ENCODE measurements at places on chromosomes 6 and 20. TPM values are rescaled to one million over a fixed set of nuclear protein-coding genes. Genes with fewer than 3 reads are reported as not detected.

DNA sequence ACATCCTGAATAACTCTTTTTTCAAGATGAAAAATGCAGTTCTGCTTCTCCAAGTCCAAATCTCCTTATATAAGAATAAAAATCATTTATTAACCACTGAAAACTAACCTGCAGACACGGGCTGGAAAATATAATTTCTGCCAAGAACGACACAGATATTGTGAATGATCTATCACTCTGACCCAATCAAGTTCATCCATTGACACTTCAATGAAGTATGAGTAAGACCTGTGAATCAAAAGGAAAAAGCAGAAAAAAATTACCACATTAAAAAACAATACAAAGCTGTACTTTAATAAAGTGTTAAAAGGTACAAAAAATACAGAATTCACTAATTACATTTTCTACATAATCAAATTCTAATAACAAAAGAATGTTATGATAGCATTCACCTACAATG, 62.2 kb downstream of the BTBD9 start:
- DNase-seq = no peak

- no peak for DNase-seq
Observed at GRCh38 chr20:59861401-59861800, 72.0 kb downstream of the SYCP2 start.

GRCh38 chr20:35305682-35306556, 13.7 kb upstream of the FAM83C start:
- DNase-seq = peak; percentile 67

GRCh38 chr6:15246666-15247499, 1.0 kb downstream of the JARID2 start:
- DNase-seq = no peak

- DNase-seq = no peak
Observed at GRCh38 chr20:1360094-1360846, 31.3 kb upstream of the SDCBP2 start.

DNA sequence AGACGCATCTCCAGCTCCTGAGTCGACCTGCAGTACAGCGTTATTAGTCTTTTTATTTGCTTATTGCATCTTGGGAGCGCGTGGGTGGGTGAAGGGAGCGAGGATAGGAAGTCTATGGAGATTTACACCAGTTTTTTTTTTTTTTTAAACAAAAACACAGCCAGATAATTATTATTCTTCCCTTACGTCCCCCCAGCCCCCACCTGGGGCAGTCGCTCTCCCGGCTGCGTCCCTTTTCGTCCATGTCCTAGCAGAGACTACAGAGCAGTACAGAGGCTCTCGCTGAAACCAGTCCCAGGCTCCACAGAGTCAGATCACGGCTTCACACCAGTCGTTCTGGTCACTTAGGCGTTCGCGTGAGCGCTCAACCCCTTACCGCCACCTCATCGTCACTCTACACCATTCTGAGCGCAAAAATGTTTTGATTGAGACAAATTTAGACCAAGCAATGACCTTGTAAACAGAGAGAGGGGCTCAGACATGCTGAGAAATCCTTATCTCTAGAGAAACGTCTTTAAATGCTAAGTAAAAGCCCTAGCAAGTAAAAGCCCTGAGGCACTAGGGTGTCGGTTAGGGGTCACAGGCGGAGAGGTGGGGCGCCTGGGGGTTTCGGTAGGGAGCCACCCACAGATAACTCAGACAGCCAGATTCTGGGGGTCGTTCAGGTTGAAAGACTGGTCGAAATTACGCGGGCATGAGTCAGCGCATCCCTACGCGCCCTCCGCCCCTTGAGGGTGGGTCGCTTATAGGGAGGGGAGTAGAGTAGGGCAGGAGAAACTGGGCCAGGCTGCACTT, 975 bp upstream of the PPT2 start:
- peak; percentile 68 for DNase-seq

- DNase-seq = no peak
Observed at GRCh38 chr6:108693430-108694154, 132.9 kb downstream of the FOXO3 start.

DNA sequence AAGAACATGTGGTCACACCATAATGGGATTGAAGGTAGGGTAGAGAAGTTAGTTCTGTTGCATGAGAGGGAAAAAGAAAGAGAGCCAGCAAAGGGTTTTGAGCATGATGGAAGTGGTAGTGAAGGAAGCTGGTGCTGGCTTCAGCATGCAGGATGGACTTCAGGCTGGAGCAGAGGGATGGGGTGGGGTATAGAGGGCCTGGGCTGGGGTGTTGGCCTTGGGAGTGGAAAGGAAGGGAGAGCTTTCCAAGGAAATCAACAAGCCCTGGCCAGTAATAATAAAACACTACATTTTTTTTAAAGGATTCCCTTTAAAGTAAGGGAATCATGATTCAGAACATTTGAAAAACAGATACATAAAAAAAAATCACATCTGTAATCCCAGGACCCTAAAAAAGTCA, 61.2 kb downstream of the LAMA4 start:
- DNase-seq = no peak

DNA sequence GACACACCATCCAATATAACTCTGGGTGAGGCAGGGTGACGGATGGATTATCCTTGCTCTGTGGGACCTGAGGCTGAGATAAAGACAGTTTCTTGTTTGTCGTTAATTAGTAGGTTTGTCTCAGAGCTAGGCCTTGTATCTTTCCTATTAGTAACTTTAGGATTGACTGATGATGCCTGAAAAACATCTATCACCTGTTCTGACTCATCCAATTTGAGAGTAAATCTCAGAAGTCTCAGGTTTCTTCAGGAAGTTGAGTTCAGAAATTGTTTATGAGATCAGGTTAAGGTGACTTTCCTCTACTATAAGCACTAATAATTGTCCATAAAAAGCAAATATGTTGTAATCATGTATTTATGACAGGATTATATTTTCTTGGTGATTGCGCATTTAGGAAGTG, 129.5 kb upstream of the SUPT3H start:
- DNase-seq = no peak

GRCh38 chr20:61267241-61267640, 15.2 kb downstream of the CDH4 start:
- no peak for DNase-seq

DNA sequence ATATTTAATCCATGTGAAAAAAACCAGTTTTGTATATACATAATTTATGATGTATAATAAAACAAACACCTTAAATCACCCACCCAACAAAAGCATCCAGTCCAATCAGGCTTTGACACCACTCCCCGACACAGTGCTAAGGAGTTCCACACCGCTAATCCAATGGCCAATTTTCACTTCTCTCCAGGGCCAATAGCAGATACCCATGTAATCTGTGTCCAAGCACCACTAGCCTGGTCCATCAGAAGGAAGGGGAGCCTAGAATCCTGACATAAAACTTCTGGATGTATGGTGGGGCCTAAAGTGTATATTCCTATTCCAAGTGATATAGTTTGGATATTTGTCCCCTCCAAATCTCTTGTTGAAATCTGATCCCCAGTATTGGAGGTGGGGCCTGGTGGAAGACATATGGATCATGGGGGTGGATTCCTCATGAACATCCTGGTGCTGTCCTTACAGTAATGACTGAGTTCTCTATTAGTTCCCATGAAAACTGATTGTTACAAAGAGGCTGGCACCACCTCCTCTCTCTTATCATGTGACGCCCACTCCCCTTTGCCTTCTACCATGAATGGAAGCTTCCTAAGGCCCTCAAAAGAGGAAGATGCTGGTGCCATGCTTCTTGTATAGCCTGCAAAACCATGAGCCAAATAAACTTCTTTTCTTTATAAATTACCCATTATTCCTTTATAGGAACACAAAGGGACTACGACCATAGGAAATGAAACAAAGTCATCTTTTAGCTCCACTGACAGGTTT, 20.8 kb downstream of the RALGAPA2 start:
- no peak for DNase-seq

- no peak for DNase-seq
Observed at GRCh38 chr6:63839485-63839884, 203.9 kb downstream of the PHF3 start.

- no peak for DNase-seq
Observed at GRCh38 chr20:1877609-1878200, 17.5 kb upstream of the SIRPA start.

GRCh38 chr6:156801712-156802111, 24.5 kb downstream of the ARID1B start:
- no peak for DNase-seq

DNA sequence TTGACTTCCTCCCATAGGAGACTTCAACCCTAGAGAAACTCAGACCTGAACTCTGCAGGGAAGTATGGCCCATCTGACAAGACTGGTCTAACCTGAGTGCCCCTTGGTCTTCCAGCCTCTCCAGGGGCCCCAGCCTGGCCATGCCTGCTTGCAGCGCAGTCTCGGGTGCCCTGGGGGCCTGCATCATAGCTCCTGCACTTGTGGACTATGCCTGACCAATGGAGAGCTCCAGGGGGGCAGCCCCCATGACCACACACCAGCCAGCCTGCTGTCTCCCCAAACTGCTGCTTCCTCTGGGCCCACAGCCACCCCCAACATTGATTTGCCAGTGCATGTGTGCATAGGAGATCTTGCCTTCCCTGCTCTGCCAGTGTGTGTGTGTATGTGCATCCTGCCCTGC, 608.6 kb upstream of the MARCKS start:
- no peak for DNase-seq

GRCh38 chr20:60650087-60650486, 602.0 kb upstream of the CDH4 start:
- no peak for DNase-seq

GRCh38 chr20:51154708-51155690, 132.1 kb upstream of the KCNG1 start:
- DNase-seq = no peak

DNA sequence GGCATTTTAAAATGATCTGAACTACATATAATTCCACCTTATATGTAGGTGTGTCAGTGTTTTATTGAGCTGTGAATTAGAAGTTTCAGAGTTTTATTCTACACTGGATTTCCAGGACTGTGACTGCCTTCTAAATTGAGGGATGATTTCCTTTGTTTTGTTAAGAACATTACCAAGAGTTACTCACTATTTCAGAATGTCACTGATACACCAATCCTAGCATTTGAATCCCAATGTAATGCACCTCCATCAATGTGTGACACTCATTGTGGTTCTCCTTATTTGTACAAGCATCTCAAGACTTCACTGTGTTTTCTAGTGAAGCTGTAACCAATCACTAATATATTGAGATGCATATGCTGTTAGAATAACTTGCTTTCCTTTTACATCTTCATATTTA, 86.8 kb downstream of the PLCB1 start:
- no peak for DNase-seq

The DEFB124 gene
- total RNA-seq = not detected

The CTCFL gene
- total RNA-seq = 122 TPM

The SLC4A11 gene
- total RNA-seq = 1.1 TPM

The OXT gene
- total RNA-seq = not detected

The TUBB1 gene
- 1.9 TPM for total RNA-seq

The NMBR gene
- not detected for total RNA-seq

The TPX2 gene
- 171 TPM for total RNA-seq

The ZDHHC14 gene
- total RNA-seq = 23.1 TPM

The ELOVL4 gene
- not detected for total RNA-seq

The CCM2L gene
- total RNA-seq = not detected

The C20orf141 gene
- total RNA-seq = not detected

The ZBP1 gene
- not detected for total RNA-seq

The SNRNP48 gene
- total RNA-seq = 18.6 TPM

The MMP24 gene
- total RNA-seq = not detected

The TRIM39 gene
- total RNA-seq = 17.4 TPM

The WFDC12 gene
- not detected for total RNA-seq

The SLC17A5 gene
- total RNA-seq = 3.4 TPM

The OTOR gene
- total RNA-seq = not detected

The CRYBG1 gene
- total RNA-seq = 0.33 TPM

The OPN5 gene
- not detected for total RNA-seq

The STMND1 gene
- total RNA-seq = not detected
